ENCODE measurements at places on chromosomes 7 and 10.

DNA sequence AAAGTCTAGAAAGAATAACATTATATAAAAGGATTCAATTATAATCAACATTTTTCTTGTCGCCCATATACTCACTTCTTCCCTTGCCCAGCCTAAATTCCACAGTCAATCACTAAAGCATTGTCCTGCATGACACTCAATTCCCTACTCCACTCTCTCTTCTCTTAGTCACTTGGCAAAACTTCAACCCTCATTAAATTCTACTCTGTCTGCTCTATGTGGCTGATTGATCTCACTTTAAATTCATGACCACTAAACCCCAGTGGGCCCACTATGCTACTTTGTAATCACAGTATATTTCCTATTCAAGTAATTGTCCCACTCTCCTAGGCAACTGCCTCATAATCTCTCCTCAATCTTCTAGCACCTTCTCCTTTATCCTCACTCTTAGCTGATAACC is 54.1 kb downstream of the MTERF1 start:
- no peak for DNase-seq

GRCh38 chr7:117041822-117042221 is 88.5 kb downstream of the ST7 start:
- DNase-seq, result no peak

DNA sequence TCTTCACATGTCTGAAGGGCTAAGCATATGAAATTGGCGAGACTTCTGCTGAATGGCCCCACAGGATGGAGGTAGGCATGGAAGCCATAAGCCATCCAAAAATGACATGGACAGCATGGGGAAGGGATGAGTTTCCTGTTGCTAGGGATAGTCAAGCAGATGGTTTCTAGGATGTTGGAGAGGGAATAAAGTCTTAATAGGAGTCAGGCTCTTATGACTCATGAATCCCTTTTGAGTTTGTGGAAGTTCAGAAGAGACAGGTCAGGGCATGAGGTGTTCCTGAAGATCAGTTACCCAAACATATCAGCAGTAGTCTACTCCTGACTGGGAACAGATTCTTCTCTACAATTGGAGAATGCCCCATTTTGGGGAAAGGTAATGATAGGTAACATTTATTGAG is 243.9 kb downstream of the REEP3 start:
- DNase-seq, result no peak

- DNase-seq, result no peak
Measured at GRCh38 chr7:12777257-12777656, 89.8 kb downstream of the ARL4A start.

DNA sequence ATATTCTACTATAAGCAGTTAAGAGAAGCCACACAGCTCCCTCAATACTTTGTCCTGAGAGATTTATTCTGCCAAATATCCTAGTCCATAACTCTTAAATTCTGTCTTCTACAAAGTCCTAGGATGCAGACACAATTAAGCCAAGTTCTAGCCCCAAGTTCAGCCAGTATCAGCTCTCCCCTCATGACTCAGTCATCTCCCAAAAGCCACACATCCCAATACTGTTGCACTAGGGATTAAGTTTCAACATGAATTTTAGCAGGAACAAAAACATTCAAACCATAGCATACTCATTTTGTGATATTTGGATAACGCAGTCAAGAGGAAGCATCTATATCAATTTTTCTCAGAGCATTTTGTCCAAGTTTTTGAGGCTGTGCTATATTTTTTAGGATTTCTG is 277.4 kb downstream of the FZD1 start:
- no peak for DNase-seq

GRCh38 chr7:112990624-112991023 is 96.0 kb downstream of the GPR85 start:
- DNase-seq, result no peak

DNA sequence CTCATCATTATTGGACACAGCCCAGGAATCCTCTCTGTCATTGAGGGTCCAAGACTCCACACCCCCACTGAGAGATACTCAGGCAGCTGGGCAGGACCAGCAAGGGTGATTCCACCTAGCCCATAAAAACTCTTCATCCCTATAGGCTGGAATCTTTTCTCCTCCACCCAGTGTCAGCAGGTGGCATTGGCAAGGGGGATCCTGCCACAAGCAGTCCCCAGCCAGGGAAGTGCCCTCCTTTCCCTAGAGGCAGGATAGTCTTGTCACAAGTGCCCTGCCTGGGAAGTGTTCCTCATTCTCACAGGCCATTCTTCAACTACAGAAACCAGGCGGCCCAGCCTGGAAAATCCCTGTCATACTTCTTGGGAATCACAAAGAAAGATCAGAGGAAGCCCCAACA is 533.6 kb downstream of the GRID1 start:
- no peak for DNase-seq

GRCh38 chr10:24446739-24447138 is 237.8 kb downstream of the KIAA1217 start:
- no peak for DNase-seq

- DNase-seq, result no peak
Measured at GRCh38 chr10:93670372-93670771, 32.0 kb downstream of the FRA10AC1 start.

DNA sequence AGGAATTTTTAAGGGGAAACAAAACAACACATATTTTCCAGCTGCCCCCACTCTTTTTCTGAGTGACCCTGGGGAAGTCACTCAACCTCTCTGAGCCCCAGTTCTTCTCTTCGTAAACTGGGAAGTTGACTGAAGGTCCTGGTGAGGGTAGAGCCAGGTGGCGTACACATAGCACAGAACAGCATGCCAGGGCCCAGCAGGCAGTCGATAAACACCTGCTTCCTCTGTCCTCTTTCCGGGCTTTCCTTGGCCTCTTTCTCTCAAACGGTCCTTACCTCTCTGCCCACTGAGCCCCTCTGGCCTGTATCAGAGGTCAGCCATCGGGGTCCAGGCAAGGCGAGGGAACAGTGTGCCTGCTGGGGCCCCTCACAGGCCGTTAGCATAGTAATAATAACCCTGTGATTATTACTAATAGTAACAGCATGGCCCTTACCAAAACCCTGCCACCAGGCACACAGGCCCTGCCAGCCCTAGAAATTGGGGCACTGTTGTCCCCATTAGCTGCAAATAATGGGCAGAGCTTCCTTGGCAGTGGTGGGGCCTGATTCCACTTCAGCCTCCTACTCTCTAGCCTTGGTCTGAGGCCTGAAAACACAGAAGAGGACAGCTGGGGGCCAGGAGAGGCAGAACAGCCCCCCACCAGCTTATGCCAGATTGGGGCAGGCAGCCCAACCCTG is 37.3 kb upstream of the SLC29A3 start:
- DNase-seq, result no peak

Data from left colon (tissue), 2 donors.